ENCODE measurements at places on chromosomes 3 and 15. TPM values are rescaled to one million over a fixed set of nuclear protein-coding genes. Genes with fewer than 3 reads are reported as not detected.

The GOLGA8R gene
- total RNA-seq, result 0.31 TPM

- H3K27me3 ChIP-seq, result no peaks in the 10 kb centered on the region
- no peaks in the 10 kb centered on the region for H3K36me3 ChIP-seq
- peak overlapping the region; percentile 92 for H3K27ac ChIP-seq
- no peak for DNase-seq
- peak overlapping the region; percentile 85 for H3K4me3 ChIP-seq
Measured at GRCh38 chr15:77418391-77418965, 1.4 kb downstream of the PEAK1 start.

DNA sequence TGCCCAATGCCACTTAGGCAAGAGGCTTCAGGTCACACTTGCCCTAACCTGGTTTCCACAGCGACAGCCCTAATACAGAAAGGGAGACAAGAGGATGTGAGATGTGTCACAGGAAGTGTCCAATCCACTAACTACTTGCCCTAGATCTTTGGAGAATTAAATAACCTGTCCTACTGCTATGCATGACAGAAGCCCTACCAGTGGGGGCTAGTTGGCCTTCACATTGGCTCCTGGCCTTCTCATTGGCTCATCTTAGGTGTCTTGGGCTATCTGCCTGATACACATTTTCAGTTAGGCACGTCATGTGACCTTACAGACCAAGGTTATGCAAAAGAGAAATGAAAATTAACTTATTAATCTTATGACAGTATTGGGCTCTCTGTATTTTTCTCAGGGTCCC is 449.9 kb downstream of the FHIT start:
- H3K4me3 ChIP-seq, result no peak overlapping the region
- H3K27ac ChIP-seq, result no peak overlapping the region
- no peaks in the 10 kb centered on the region for H3K4me1 ChIP-seq
- H3K36me3 ChIP-seq, result no peaks in the 10 kb centered on the region
- no peaks in the 10 kb centered on the region for H3K27me3 ChIP-seq

DNA sequence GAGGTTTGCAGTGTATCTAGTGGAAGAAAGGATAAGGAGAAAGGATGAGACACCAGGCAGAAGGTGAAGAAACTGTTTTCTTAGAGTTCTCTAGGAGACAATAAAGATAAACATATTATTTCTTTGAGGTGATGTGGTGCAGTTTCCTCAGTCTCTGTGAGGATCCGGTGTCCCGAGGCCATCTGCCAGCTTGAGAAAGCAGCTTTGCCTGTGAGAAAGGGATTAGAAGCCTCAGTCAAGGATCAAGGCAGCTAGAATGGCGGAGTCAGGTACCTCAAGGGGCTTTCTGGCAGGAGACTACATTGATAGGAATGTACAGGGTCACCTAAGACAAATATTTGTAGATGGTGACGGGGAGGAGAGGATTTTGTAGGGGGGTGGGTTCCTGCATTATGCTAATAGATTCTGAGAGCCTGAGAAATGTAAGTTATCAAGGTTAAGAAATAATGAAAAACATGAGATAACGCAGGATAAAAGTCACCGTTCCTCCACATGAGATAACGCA is 103.9 kb upstream of the MB21D2 start:
- no peaks in the 10 kb centered on the region for H3K36me3 ChIP-seq
- peaks cover 4% of the 10 kb centered on the region for H3K4me1 ChIP-seq
- DNase-seq, result no peak
- H3K4me3 ChIP-seq, result no peak overlapping the region
- no peak overlapping the region for H3K27ac ChIP-seq
- H3K27me3 ChIP-seq, result peaks cover 5% of the 10 kb centered on the region

GRCh38 chr15:38941399-38941953 is 376.9 kb upstream of the RASGRP1 start:
- no peak for DNase-seq
- no peak overlapping the region for H3K27ac ChIP-seq
- no peaks in the 10 kb centered on the region for H3K36me3 ChIP-seq
- peaks cover 4% of the 10 kb centered on the region for H3K27me3 ChIP-seq

DNA sequence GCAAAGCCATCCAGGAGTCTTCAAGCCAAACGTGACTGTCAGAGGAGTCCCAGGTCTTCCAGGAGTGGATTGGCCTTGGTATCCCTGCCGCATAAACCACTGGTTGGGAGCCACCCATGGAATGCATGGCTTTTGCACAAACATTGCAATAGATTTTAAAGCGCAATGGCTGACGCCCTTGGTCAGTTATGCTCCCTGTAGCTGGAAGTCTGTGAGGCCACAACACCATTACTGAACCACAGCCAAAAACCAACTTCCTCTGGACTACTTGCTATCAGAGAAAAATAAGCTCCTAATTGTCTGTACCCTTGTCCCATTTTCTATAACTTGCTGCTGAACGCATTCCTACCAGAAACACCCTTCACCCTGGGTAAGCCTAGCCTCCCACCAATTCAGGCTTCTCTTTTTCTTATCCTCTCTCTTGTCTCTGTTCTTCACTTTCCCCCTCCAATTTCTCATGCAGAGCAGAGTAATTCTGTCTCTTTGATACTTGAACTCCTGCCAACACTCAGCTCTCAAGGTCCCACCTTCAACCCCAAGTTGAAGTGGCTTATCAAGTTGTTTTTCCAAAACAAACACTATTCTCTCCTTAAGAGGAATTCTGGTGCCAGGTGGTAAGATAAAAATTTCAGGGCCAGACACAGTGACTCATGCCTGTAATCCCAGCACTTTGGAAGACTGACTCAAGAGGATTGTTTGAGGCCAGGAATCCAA is 176.4 kb upstream of the UBE2E1 start:
- no peaks in the 10 kb centered on the region for H3K27me3 ChIP-seq
- H3K4me1 ChIP-seq, result peaks cover 2% of the 10 kb centered on the region
- no peak for DNase-seq
- no peaks in the 10 kb centered on the region for H3K36me3 ChIP-seq
- no peak overlapping the region for H3K27ac ChIP-seq

- no peak for DNase-seq
- no peak overlapping the region for H3K27ac ChIP-seq
- H3K36me3 ChIP-seq, result peaks cover 2% of the 10 kb centered on the region
- peaks cover 6% of the 10 kb centered on the region for H3K27me3 ChIP-seq
- H3K4me3 ChIP-seq, result no peak overlapping the region
Measured at GRCh38 chr3:128073185-128073725, 21.0 kb downstream of the SEC61A1 start.

- H3K27ac ChIP-seq, result peak overlapping the region; percentile 95
- no peak for DNase-seq
- H3K4me1 ChIP-seq, result peaks cover 12% of the 10 kb centered on the region
- H3K4me3 ChIP-seq, result peak overlapping the region; percentile 88
- peaks cover 7% of the 10 kb centered on the region for H3K36me3 ChIP-seq
Measured at GRCh38 chr15:74616366-74616939, 817 bp downstream of the CLK3 start.
